ENCODE measurements at places on chromosomes 5 and 9.

DNA sequence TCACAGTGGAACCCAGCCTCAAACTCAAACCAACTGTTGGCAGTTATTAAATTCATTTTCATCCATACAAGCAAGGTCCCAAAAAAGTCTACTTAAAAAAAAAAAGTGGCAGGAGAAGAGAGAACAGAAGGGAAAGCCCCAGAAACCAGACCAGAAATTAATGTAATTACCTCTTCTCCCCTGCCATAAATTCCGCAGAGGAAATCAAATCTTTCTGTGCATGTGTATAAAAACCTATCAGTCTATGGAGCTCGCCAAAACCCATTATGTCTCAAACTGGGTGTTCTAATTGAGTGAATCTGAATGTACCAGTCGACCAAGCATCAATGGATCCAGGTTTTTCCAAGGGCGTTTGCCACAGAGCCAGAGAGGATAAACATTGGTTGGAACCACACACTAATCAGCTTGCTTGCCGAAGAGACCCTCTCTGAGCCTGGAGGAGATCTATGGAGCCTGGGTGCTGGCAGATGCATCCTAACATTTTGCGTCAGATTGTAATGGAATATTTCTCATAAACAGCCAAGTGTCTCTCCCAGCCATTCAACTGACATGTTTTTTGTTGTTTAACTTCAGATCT is 7.9 kb upstream of the HAND1 start:
- DNase-seq: no peak

DNA sequence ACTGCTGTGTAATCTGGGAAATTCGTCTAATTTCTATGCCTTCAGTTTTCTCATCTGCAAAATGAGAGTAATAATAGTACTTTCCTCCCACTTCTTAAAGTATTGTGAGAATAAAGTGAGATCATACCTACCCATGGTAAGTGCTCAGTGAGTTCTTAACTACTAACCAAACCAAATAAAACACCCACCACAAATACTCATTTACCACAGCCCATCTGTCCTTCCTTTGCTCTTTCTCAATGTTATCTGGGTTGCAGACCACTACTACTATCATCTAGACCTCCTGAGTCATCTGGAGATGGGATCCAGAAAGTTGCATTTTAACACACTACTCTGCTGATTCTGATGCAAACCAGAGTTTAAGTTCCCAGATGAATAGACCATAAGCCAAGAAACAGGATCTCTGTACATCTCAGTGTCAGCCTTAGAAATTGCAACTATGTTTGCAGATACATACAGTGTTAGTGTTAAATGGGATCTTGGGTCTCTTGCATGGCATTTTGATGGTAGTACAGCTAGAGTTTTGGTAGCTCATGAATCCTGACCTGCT is 105.4 kb upstream of the ATP10B start:
- DNase-seq: no peak

DNA sequence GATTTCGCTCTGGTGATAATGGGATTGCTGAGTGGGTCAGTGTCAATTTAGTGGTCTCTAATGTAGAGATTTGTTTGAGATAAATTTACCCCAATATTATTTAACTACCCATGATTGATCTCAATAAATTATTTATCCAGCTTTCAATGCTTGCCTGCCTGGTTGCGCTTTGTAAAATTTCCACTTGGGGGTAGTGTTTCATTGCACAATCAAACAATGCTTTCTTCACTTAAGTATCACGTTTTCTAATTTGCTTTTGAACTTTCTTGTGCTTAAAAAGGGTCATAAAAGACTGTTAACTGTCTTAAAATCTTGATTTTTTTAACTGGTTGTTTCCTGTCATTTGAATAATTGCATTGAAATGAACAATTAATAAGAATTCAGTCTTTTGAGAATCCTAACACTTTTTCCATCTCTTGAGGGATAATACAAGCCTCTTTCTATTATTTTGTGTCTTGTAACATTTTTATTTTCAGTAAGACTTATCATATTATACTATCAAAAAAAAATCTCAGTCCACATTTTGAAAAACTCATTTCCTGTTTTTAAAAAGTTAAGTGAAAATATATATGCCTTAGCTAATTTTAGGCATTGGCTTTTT is 18.7 kb downstream of the HSD17B4 start:
- DNase-seq: no peak

GRCh38 chr9:5112109-5112592 is 73.3 kb downstream of the INSL6 start:
- no peak for DNase-seq

DNA sequence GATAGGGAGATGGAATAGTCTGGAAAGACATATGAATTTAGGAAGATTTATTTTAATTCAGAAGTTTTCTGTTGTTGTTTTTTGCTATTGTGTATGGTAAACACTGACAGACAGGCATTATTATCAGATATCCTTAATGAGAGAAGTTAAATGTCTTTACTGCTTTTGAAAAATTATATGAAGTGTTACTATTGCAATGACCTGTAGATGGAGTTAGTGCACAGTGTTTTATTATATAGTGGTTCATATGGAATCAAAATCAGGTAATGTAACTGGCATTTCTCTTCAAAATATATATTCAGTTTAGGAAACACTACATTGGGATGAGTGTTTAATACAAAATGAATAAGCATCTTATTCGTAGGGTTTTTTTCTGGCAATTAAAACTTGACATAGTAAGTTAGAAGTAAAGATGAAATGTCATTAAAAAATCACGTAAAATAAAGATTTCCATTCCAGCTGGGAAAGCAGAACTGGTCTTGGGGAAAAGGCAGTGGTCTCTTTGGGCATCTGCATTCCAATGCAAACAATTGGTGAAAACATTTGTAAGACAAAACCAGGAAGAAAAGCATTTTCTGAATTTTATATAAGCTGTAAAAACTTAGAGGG is 3.9 kb downstream of the GABRA1 start:
- DNase-seq: peak; percentile 3

DNA sequence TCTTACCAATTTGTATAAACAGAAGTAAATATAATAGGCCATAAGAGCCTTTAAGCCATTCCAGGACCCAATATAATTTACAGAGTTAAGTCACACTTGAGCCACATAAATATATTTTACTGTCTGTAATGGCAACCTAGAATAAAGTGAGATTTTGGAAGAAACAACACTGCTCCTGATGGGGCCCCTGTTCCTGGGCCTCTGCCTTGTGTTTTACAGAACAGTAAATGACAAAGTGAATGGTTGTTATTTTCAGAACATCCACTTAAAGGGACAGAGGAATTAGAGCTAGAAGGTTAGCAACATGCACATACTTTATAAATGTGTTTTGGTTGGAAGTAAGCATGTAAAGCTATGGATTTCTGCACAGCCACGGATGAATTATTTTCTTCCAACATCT is 3.6 kb downstream of the PTGER4 start:
- DNase-seq: no peak

DNA sequence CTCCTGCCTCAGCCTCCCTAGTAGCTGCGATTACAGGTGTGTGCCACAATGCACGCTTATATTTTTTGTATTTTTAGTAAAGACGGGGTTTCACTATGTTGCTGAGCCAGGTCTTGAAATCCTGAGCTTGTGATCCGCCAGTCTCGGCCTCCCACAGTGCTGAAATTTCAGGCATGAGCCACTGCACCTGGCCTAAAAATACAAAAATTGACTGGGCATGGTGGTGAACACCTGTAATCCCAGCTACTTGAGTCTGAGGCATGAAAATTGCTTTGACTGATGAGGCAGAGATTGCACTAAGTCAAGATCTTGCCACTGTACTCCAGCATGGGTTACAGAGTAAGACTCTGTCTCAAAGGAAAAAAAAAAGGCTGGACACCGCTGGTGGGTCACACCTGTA is 13.1 kb upstream of the DYNC2I2 start:
- DNase-seq: no peak

DNA sequence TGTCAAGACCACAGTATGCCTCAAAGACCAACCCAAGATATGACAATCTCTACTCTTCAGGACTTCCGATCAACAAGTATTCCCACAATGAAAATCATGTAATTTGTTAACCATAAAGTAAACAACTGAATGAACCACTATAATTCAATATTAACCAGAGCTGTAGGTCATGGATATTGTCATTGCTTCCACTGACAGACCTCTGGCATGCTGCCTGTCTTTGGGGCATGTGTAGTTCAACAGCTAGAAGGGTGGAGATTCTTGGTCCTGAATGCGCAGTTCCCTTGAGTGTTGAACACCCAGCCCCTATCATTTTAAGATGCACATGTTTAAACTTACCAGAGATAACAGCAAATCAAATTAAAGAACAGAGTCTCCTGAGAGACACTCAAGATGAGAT is 283.0 kb downstream of the CEMIP2 start:
- DNase-seq: no peak

DNA sequence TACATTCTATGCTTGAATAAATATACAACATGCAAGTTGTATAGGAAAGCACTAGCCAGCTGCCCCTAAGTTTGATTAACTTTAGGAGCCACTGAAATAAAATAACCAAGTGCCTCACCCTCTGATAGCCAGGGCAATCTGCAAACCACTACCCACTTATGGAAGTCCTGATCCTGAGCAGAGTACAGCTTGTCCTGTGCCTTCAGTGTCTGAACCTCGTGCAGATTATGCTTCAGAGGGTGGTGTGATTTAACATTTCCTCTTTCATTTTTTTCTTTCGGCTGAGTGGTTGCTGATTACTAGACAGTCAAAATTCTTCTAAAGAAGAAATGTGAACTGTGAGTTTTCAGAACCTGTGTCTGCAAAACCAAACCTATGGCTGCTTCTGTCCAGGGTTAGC is 327.7 kb downstream of the PIK3R1 start:
- no peak for DNase-seq

DNA sequence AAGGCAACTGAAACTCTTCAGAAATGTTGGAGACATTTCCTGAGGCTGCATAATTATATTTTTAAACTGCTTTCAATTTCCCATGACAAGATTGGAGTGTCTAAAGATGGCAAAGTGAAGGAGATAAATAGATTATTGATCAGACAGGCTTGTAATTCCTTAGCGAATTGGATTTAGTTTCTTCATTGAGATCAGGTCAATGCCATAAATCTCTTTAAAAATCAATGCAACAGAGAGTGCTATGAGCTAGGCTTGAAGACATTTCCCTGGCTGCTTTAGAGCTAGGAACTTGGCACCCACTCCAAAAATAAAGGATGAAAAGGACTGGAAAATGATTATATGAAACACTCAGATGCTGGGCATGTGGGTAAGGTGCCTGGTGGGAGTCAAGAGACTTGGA is 828.4 kb downstream of the TLR4 start:
- no peak for DNase-seq

GRCh38 chr5:124956471-124957029 is 210.1 kb upstream of the ZNF608 start:
- DNase-seq: no peak

GRCh38 chr9:86821006-86821845 is 126.1 kb downstream of the GAS1 start:
- no peak for DNase-seq

DNA sequence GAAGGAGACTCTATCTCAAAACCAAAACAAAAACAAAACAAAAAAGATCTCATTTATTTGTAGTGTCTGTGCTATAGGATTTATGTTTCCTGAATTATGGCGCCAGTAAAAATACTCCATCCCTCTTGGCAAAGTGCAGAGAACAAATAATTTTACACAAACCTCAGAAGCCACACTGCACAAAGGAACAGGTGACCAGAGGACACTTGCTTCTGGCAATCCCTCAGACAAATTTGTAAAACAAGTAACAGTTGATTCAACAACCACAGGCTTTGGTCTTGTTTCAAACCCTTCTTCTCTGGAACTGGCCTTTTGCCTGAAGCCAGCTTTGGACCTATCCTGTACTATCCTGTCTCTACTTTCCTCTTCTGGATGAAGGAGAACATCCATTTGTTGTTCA is 502.1 kb downstream of the DMAC1 start:
- no peak for DNase-seq

- DNase-seq: peak; percentile 49
Observed at GRCh38 chr9:114501796-114502682, 3.2 kb downstream of the WHRN start.

DNA sequence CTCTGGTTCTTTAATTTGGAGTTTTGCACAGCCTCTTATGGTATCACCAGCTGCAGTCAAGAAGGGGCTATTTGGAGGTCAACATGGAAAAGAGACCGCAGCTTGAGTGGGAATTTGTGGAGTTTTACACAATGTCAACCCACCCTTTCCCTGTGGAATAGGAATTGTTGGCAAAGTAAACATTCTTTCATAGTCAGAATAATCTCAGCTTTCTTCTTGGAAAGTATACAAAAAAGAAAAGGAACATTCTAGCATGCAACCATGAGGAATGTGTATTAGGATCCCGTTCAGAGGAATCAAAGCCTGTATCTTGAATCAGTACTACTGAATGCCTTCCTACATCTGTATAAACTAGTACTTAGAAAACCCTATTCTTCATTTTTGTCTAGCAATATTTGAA is 107.6 kb downstream of the LURAP1L start:
- no peak for DNase-seq

GRCh38 chr9:124372038-124372437 is 43.2 kb downstream of the PSMB7 start:
- DNase-seq: no peak

GRCh38 chr5:45042283-45042682 is 233.5 kb downstream of the MRPS30 start:
- no peak for DNase-seq

GRCh38 chr9:135101926-135102325 is 14.5 kb downstream of the OLFM1 start:
- no peak for DNase-seq

DNA sequence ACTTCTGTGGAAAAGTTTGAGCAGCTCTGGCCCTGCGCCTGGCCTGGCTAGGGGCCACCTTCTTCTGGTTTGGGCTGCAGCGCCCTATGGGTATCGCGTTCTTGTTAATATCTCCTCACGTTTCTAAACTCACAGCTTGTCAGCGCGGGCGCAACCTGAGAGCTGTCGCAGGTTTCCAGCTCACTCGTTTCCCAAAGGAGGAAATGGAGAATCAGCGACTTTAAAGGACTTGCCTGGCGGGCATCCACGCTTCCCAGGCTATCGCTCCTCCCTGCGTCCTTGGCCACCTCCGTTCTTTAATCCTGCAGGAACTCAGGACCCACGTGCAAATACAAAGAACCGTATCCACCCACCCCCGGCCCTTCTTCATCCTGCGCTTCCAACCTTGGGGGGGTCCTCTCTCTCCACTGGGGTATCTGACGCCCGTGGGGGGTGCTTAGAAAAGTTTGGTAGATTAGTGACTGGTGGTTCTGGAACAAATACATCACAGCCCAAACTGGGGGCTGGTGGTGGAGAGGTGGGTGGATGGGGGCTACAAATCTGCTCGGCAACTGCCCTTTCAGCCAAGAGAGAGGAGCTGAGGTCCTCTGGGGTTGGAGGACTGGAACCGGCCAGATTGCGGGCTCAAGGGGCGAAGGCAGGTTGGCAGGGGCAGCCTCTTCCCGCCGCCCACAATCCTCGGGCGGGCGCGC is 578 bp upstream of the PSAT1 start:
- peak; percentile 47 for DNase-seq

DNA sequence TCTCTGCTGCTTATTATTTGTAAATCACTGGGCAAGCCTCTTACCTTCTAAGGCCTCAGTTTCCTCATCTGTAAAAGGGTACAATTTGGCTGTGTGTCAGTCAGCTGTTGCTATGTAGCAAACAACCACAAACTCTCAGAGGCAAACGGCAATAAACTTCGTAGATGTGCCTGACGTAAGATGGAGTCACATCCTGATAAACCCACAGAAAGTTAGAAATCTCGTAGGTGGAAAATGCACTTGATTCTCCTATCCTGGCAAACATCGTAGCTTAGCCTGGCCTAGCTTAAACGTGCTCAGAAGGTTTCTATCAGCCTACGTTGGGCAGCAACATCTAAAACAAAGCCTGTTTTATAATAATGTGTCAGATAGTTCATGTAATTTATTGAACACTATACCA is 35.0 kb upstream of the UNC5A start:
- peak; percentile 46 for DNase-seq

Measured in A172 (cell line).